ACHN (cell line): ENCODE measurements at places on chromosomes 11 and 22.

DNA sequence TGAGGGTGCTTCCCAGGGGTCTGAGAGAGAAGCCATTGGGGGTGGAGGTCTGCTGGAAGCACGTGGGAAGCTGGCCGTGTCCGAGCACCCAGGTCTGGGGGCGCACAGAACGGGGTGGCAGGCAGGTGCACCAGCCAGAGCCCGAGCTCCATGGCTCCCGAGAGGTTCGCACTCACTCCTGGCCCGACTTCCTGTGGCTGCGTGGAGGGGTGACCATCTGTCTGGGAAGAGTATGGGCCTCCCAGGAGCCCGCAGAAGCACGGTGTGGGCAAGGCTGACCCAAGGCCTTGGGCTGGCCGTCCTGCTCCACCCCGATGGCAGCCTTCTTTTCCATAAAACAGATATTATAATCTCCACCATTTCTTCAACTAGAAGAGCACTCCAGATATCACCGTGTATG, 256.0 kb upstream of the B3GAT1 start:
- DNase-seq = no peak

DNA sequence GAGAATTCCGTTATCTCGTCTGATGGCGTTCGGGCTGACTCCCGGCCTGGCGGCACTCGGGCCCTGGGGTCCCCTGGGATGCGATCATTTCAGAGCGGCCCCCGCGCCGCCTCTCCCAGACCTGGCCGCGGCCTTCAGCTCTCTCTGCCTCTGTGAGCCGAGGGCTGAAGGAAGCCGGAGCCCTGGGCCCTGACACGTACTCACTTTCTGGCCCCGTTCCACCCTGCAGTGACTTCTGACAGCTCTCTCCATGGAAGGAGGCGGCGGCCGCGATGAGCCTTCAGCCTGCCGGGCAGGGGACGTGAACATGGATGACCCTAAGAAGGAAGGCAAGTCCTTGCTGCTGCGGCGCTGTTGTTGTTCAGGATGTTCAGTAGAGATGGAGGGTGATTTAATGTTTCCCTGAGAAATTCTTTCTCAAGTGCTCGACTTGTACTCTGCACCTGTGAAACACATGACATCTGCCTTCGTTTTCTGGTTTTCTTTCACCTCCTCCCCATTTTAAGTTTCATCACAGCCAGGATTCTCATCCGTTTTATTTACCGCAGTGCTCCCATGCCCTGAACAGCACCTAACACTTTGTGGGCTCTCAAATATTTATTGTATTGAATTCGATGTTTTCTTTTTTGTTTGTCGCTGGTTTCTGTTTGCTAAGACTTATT, 612 bp downstream of the GTSE1 start:
- peak; percentile 39 for DNase-seq

- no peak for DNase-seq
Observed at GRCh38 chr11:116239247-116239646, 533.5 kb downstream of the BUD13 start.

GRCh38 chr11:131036514-131036913, 120.2 kb upstream of the SNX19 start:
- DNase-seq = no peak

DNA sequence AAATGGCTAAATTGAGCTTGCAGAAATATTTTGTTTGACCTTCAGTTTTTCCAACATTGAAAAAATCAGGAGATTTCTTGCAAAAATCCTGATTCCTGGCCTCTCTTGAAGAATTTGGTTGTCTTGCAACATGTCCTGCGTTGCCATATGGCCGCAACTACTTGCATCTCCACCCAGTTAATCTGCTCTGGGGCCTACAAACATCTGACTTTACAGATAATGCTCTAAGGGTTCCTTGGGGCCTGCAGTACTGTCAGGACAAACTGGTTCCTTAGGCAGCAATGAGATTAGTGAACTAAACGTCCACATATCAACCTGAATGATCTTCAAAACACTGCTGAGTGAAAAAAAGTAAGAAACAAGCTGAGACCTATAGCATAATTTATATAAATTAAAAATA, 36.6 kb upstream of the FEZ1 start:
- no peak for DNase-seq

DNA sequence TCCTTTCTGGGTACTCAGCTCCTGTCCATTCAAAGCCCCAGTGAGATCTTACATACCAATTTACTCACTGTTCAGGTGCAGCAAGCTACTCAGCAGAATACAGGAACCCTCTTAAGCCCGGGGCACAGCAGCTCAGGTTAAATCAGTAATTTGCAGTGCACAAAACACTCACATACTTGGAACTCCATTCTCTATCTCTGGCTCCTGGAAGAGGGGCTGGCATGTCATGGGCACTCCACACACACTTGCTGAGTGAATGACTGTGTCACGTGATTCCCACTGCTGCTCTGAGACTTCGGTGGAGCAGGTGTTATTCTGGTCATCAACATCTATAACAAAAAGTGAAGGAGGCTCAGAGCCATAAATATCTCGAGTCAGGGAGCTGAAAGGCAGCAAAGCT, 157.3 kb upstream of the BDNF start:
- DNase-seq = no peak

DNA sequence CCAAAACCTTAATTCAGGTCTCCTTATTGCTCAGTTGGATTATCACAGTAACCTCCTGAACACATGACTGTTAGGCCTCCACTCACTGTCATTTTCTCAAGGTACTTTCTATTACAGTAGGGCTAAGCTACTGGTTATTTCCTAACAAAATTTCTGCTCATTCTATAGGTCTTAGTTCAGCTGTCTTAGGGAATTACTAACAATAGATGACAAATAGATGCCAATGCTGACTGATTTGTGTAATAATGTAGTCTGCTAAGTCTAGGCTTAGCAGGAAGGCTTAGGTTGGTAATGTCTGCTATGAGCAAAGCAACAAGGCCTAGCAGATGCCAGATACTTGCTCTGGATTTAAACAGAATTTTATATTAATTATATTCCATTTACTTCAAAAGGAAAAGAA, 58.1 kb downstream of the RSF1 start:
- DNase-seq = no peak
